ENCODE measurements at places on chromosomes 3 and 15. TPM values are rescaled to one million over a fixed set of nuclear protein-coding genes. Genes with fewer than 3 reads are reported as not detected.

The VGLL3 gene
- total RNA-seq: 0.30 TPM

The ITPKA gene
- 0.57 TPM for total RNA-seq

The DAZL gene
- total RNA-seq: not detected

The ITGB5 gene
- 89.9 TPM for total RNA-seq

The PODXL2 gene
- total RNA-seq: 5.5 TPM

The TUSC7 gene
- not detected for total RNA-seq

The PRR20G gene
- total RNA-seq: not detected

The TSC22D2 gene
- total RNA-seq: 13.7 TPM

The ANKRD63 gene
- not detected for total RNA-seq

The SPINT1 gene
- 506 TPM for total RNA-seq

The CLDND1 gene
- total RNA-seq: 87.0 TPM

The CASR gene
- not detected for total RNA-seq
